ENCODE measurements at places on chromosomes 1 and 21. TPM values are rescaled to one million over a fixed set of nuclear protein-coding genes. Genes with fewer than 3 reads are reported as not detected.

- no peak for DNase-seq
Measured at GRCh38 chr1:47532921-47533792, 95.3 kb downstream of the FOXD2 start.

GRCh38 chr1:17437260-17437579 is 2.3 kb downstream of the RCC2 start:
- no peak for DNase-seq

DNA sequence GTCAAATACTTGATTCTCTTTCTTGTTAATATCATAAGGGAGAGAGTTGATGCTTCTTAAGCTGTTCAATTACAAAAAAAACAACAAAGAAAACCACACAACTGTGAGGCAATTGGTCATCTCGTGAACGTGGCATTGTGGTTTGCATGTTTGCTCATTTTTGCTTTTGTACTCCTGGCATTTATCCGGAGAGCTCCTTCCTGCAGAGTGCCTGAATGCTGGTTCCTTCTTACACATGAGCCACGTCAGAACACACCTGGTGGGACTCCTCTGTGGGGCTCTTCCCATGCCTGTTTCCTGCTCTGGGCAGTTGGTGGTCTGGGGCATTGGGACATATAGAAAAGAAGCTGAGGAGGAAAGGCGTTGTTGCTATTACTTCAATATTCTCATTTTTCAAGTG is 25.7 kb downstream of the KCNK1 start:
- DNase-seq, result no peak

- DNase-seq, result no peak
Measured at GRCh38 chr1:18190598-18190997, 83.0 kb downstream of the IGSF21 start.

DNA sequence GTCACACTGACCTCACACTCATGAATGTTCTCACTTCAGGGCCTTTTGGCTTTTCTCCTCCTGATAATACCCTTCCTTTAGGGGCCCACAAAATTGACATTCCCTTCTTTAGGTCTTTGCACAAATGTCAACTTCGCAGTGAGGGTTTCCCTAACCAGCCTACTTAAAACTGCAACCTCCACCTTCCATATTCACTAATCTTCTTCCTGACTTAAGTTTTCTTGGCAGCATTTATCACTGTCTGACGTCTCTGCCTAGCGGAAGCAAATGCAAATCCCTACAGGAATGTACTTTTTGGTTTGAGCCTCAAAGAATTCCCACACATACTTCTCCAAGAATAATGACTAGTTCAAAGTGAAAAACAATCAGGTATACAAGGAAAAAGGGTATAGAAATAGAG is 32.8 kb downstream of the INTS7 start:
- no peak for DNase-seq

DNA sequence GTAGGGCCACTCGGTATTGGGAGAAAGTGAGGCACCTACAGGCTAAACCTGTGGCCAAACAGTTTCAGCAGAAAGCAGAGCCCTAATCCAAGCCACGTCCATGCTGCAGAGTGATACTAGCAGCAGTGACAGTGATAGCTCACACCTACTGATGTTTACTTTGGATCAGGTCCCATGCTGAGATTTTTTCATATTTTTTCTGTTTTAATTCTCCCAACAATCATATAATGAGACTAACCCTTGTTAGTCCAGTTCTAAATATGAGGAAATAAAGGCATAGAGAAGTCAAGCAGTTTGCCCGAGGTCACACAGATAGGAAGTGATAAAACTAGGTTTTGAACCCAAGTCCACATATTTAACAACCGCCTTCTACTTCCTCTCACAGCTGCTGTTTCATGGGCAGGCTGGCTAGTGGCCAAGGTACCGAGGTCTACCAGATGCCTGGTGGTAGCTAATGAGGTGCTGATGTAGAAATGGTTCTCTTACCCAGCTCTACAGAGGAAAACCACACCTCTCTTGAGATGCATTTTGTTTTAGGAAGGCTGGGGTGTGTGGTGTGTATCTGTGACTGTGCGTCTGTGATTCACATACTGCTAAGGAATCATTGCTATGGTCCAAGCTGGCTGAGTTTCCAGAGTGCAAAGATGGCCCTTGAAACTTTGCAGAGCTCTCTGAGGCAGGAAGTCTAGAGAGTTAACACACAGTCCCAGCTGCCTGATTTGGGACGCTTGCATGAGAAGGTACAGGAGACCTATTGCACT is 80.3 kb upstream of the ARTN start:
- no peak for DNase-seq

DNA sequence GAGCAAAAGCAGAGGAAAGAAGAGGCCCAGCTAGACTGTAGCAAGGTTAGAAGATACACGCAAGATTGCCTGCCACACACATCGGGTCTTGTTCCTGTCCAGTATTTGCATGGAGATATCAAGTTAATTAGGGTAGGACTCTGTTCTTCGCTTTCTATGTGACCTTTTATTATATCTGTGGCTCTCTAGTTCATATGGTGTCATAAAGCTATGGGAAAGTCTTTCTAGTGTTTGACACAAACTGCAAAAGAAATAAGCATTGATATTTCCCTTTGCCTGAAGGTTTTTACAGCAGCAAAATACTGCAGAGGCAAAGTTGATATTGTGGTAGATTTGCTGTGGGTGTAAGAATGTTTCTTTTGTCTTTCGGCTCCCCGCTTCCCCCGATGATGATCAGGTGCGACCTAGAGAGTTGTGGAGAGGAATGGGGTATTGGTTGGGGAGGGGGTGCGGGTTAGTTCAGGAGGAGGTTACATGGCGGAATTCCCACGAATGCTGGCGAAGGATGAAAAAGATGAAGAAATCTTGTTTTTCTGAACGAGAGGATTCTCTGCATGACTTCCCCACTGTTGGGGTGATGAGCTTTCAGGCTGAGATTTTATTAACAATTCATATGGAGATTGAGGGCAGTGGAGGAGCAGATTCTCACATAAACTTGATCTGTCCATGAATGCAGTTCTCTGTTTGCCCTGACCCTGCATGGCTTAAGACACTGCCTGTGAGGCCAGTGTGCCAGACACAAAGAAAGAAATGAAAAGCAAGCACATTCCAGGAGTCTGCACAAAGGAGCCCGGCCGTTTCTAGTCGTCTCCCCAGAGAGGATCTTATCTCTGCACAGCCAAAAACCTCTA is 550.2 kb downstream of the USP25 start:
- DNase-seq, result peak; percentile 86

GRCh38 chr1:168216171-168216570 is 9.6 kb upstream of the SFT2D2 start:
- no peak for DNase-seq

DNA sequence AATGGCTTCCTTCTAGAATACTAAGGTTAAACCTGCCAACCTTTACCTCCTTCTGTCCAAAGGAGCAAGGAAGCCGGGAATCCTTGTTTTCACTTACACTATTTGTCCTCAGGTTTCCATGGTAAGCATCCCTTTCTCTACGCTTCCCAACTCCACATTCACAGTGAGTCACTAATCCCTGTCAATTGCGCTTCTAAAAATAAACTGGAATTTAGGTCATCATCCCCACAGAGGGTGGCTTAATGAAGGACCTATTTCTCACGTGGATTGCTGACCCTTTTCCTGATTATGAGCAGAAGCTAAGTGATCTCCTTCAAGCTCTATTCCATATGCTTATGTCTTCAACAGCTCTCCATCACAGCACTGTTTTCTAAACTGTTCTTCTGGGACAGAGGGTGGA is 39.9 kb upstream of the ABCA4 start:
- DNase-seq, result peak; percentile 20

DNA sequence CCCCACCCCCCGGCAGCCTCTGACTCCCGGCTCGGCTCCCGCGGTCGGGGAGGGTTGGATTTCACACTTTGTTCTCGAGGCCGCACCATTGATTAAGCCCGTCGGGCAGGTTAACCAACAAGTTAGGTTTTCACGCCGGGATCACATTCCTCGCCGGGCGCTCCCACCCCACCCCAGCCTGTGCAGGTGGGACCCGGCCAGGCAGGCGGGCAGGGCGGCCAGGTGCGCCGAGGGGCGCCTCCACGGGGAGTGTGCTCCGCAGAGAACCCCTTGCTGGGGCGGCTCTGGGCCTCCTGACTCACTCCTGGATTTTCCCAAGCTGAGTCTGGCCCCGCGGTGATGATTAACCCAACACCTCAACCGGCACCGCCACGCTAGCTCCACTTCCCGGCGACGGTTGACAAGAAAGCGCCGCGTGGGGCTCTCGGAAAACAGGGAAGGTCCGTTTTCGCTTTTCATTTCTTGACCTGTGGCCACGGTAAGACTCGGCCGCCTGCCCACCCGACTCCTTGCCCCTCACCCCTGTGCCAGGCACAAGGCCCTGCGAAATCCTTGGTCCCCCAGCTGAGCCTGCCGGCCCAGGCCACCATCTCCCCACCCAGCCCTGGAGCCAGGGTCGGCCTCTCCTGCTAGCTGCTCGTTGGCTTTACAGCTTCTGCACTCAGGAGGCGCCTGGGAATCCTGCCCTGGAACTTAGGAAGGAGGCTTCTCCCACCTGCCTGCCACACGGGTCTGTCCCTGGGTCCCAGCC is 8.8 kb upstream of the TTLL10 start:
- no peak for DNase-seq

DNA sequence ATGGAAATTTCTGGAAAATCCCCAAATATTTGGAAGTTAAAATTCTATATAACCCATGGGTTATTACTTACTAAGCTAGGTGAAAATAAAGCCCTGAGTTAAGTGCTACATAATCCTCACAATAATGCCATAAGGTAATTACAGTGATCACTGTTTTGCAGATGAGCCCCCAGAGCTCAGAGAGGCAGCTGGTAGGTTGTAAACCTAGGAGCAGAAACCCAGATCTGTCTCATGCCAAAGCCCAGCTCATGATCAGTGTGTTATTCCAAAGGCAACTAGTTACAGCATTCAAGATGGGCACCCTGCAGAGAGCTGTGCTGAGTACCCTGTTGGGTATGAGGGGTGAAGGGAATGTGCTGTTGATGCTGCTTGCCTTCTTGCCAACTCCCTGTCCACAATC is 10.8 kb upstream of the MYOG start:
- DNase-seq, result no peak

The CDC73 gene
- 11.3 TPM for total RNA-seq

DNA sequence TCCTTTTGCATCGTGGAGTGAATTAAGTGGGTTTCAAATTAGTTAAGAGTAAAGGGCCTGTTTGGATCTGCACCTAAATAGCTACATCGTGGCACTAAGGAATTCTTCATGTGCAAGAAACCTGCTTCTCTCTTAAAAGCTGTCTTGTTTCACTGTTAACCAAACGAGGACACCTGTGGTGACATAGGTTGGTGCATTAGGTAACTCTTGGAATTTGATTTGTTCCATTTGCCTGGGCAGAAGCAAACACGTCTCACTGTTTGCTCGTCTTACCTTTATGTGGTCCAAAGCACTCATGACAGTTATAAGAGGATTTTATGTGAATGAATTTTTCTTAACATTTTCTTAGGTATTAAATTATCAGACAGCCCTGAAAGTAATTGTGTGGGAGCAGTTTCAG is 60.9 kb downstream of the PRDM2 start:
- no peak for DNase-seq

DNA sequence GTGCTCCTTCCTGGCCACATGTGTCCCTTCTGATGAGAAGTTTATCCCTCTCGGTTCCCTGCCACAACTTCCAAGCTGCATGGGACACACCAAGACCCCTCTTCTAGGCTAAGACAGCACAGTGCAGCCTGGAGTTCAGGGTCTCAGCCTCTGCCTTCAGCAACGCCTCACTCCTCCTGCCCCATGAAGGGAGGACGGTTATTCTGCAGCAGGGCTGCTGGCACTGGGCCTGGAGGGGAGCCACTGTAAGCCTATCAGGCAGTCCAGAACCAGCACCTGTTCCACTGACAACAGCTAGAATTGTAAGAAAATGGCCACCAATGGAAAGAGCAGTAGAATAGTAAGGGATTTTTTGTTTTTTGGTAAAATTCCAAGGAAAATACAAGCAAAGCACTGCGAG is 72.3 kb downstream of the GALNT2 start:
- DNase-seq, result no peak

Data from SK-MEL-5 (cell line).